ENCODE measurements at places on chromosomes 1 and 21. TPM values are rescaled to one million over a fixed set of nuclear protein-coding genes. Genes with fewer than 3 reads are reported as not detected.

The GSTM1 gene
- polyA plus RNA-seq = 1.5 TPM

The HPDL gene
- polyA plus RNA-seq = 3.3 TPM

The PLOD1 gene
- 66.5 TPM for polyA plus RNA-seq

The OR2L3 gene
- 0.24 TPM for polyA plus RNA-seq

The UBE2U gene
- not detected for polyA plus RNA-seq

The SMIM1 gene
- 3.7 TPM for polyA plus RNA-seq

The TENT5C gene
- 2.0 TPM for polyA plus RNA-seq

The IPP gene
- 23.2 TPM for polyA plus RNA-seq

- H3K36me3 ChIP-seq = peaks cover 14% of the 10 kb centered on the region
- H3K27ac ChIP-seq = no peak overlapping the region
- H3K27me3 ChIP-seq = no peaks in the 10 kb centered on the region
Measured at GRCh38 chr1:3858231-3858981, 1.1 kb downstream of the DFFB start.

DNA sequence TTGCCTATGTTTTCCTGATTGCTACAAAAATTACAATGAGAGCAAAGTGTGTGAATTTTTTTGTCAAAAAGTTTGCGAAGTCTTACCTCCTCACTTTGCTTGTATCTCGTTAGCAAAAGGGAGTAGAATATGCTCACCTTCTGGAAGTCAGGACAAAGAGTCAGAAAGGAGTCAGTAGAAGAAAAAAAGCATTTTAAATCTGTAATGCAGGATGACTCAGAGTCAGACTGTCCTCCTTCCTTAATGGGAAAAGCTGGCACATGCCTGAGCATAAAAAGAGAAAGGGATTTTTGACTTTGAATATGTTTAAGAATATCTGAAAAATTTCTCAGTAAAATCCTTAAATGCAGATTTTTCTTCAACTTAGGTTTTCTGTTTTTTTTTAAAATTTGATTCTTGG lies 14.2 kb upstream of the VN1R5 start:
- H3K4me1 ChIP-seq = no peaks in the 10 kb centered on the region
- H3K27me3 ChIP-seq = no peaks in the 10 kb centered on the region
- no peaks in the 10 kb centered on the region for H3K36me3 ChIP-seq
- no peak overlapping the region for H3K27ac ChIP-seq
- no peak for DNase-seq

- no peaks in the 10 kb centered on the region for H3K27me3 ChIP-seq
- no peak overlapping the region for H3K4me3 ChIP-seq
- peaks cover 26% of the 10 kb centered on the region for H3K36me3 ChIP-seq
- DNase-seq = no peak
Measured at GRCh38 chr21:33441489-33442477, 38.0 kb downstream of the TMEM50B start.

- H3K27me3 ChIP-seq = peaks cover 14% of the 10 kb centered on the region
- H3K4me1 ChIP-seq = peaks cover 15% of the 10 kb centered on the region
- DNase-seq = no peak
Measured at GRCh38 chr1:34885405-34886247, 26.1 kb upstream of the SMIM12 start.

- H3K4me3 ChIP-seq = no peak overlapping the region
- no peak overlapping the region for H3K27ac ChIP-seq
- DNase-seq = no peak
- H3K27me3 ChIP-seq = no peaks in the 10 kb centered on the region
- peaks cover 46% of the 10 kb centered on the region for H3K4me1 ChIP-seq
- no peaks in the 10 kb centered on the region for H3K36me3 ChIP-seq
Measured at GRCh38 chr1:225765982-225766674, 11.5 kb upstream of the SRP9 start.

DNA sequence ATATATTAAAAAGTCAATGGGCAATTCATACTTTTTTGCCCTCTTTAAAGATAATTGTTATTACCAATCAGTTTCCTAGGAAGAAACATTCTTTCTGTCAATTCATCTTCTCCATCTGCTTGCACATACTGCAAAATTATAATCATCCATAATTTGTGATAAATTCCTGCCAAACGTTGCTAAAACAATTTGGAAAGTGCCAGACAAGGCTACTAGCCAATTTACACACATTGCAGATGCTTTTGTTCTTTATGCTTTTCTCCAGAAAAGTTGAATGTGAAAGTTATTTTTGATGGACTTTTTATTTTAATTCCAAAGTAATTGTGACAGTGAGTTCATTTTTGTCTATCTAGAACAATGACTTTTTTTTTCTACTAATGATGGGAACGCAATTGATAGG lies 992.8 kb upstream of the ADGRL2 start:
- no peaks in the 10 kb centered on the region for H3K27me3 ChIP-seq
- no peak overlapping the region for H3K4me3 ChIP-seq
- H3K27ac ChIP-seq = no peak overlapping the region
- H3K4me1 ChIP-seq = no peaks in the 10 kb centered on the region

GRCh38 chr1:215523128-215523861 lies 43.8 kb upstream of the KCTD3 start:
- DNase-seq = no peak
- no peak overlapping the region for H3K4me3 ChIP-seq
- H3K36me3 ChIP-seq = no peaks in the 10 kb centered on the region
- H3K4me1 ChIP-seq = no peaks in the 10 kb centered on the region
- H3K27ac ChIP-seq = no peak overlapping the region

DNA sequence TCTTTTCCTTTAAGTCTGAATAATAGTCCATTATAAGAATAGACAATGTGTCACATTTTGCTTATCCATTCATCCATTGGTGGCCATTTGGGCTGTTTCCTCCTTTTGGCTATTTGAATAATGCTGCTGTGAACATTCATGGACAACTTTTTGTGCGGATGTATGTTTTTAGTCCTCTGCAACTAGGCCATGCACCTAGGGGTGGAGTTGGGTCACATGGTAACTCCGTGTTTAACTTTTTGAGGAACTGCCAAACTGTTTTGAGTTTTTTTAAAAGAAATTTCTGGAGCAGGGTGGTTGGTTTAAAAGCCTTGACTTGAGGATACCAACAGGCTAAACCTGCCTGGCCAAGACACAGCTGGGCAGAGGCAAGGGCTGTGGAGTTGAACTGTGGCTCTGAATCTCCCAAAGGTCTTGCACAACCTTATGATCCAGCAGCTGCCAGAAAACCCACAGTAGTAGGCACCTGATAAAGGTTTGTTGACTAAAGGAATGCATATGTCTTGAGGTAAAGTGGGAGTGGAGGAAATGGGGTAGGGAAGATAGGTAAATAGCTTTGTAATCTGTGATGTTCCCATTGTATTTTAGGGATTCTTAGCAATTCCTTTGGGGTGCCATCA lies 5.6 kb upstream of the RPTN start:
- H3K4me3 ChIP-seq = no peak overlapping the region
- H3K27ac ChIP-seq = no peak overlapping the region
- DNase-seq = no peak
- H3K27me3 ChIP-seq = no peaks in the 10 kb centered on the region

DNA sequence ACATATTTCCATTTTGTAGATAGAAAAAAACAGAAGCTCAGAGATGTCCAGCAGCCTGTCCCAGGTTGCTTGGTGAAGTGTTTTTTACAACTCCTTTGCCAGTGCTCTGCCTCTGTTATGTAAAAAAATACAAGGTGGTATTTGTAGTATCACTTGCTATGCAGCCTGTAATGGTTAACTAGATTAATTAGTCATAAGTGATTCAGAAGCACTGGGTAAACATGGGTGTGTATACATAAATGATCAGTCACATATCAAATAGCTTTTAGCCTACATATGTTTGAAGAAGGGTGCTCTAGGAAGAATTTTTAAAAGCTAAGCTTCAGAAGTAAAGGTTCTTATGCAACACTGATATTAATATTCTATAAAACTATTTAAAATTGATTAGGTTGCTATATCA lies 70.0 kb upstream of the MAGI3 start:
- H3K4me1 ChIP-seq = no peaks in the 10 kb centered on the region
- no peaks in the 10 kb centered on the region for H3K27me3 ChIP-seq
- no peaks in the 10 kb centered on the region for H3K36me3 ChIP-seq
- DNase-seq = no peak

DNA sequence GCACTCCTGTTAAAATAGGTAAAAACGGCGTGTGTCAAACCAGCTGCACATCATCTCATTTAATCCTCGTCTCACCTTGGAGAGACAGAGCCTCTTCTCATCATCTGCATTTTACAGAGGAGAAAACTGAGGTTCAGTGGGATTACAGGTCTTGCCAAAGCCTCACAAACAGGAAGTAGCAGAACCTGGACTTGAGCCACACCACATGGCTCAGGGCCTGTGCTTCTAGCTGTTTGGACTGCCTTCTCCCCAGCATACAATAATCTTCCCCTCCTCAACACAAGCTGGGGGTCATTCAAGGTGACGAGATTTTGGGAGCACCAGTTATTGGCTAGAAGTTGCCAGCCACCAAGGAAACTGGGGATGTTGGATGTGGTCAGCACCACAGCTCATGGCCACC lies 167.9 kb upstream of the ZC3H12A start:
- DNase-seq = no peak
- H3K4me3 ChIP-seq = no peak overlapping the region

GRCh38 chr1:196887515-196888239 lies at the start of gene CFHR4:
Gene CFHR4, plus strand, starts transcription at chr1:196888052. Its CDS starts 99 bp downstream, at chr1:196888151.
- no peaks in the 10 kb centered on the region for H3K27me3 ChIP-seq
- no peak within 1 kb of the TSS for H3K27ac ChIP-seq
- H3K4me3 ChIP-seq = no peak within 1 kb of the TSS
- no peaks in the 10 kb centered on the region for H3K36me3 ChIP-seq
- H3K4me1 ChIP-seq = no peaks in the 10 kb centered on the region

DNA sequence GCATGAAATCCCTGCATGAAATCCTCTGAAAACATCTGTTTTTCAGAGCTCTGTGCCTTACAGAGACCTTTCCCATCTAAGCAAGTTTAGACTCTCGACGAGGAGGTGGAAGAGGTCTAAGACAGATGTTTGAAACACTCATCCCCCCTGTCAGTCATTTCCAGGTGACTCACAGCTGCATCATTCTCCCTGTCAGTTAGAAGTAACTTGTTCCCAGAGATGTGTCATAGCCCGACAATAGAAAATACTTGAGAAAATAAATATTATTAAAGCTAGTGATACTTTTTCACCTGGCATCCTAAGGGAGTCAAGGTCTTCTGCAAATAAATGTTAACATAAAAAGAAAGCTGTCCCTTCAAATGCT lies 41.6 kb upstream of the SEC16B start:
- no peaks in the 10 kb centered on the region for H3K36me3 ChIP-seq
- no peaks in the 10 kb centered on the region for H3K27me3 ChIP-seq
- no peak overlapping the region for H3K27ac ChIP-seq

DNA sequence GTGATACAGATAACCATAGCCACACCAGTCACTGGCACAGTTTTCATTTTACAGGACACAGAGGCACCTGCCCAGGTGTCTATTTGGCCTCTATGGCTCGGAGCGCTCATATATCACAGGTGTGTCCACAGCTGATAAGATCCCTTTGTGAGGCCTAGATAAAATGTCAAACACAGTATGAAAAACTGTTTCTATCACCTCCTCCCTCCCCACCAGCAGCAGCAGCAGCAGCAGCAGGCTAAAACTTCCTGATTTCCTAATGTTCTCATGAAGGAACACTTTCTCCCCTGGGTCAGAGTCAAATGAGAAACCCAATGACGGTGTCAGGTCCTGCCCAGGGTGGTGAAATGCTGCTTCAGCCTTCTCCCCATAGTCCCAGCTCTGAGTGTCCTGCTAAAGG lies 24.4 kb downstream of the ELAPOR1 start:
- DNase-seq = no peak
- H3K36me3 ChIP-seq = no peaks in the 10 kb centered on the region
- H3K4me1 ChIP-seq = peaks cover 9% of the 10 kb centered on the region
- H3K4me3 ChIP-seq = no peak overlapping the region
- H3K27me3 ChIP-seq = no peaks in the 10 kb centered on the region
- H3K27ac ChIP-seq = no peak overlapping the region

DNA sequence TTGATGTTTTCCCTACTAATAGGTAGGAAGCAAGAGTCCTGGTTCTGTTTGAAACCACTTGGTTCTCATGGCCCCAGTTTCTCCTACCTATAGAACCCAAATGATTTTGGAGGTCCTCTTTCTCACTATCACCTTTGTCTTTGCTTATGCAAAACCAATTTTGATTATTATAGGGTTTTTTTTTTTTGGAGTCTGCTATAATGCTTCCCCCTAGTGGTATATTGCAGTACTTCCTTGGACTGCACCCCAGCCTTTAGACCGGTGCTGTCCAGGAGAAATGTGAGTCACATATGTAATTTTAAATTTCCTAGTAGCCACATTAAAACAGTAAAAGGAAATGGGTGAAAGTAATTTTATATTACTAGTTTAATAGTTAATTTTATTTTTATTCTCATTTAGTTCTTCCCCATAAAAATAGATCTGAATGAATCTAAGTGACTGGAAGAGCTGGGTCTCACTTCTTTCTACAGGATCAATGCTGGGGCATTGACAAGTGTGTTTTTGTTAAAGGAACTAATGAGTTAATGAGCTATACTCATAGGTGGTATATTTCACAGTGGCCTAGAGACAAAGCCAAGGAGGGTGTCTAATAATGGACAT lies 10.6 kb downstream of the FCMR start:
- H3K4me3 ChIP-seq = no peak overlapping the region
- peak; percentile 62 for DNase-seq
- peaks cover 7% of the 10 kb centered on the region for H3K4me1 ChIP-seq
- H3K27me3 ChIP-seq = peaks cover 23% of the 10 kb centered on the region

GRCh38 chr1:1360506-1361169 lies 2.3 kb upstream of the MXRA8 start:
- peaks cover 2% of the 10 kb centered on the region for H3K36me3 ChIP-seq
- H3K27me3 ChIP-seq = peaks cover 11% of the 10 kb centered on the region
- peak overlapping the region; percentile 91 for H3K27ac ChIP-seq
- H3K4me3 ChIP-seq = no peak overlapping the region
- no peak for DNase-seq

- no peaks in the 10 kb centered on the region for H3K36me3 ChIP-seq
- no peaks in the 10 kb centered on the region for H3K27me3 ChIP-seq
- no peak overlapping the region for H3K27ac ChIP-seq
- no peak overlapping the region for H3K4me3 ChIP-seq
Measured at GRCh38 chr1:207298636-207299398, 22.7 kb upstream of the CD55 start.

GRCh38 chr1:173635116-173635515 lies at the start of gene TEX50:
Gene TEX50, plus strand, starts transcription at chr1:173635338. Its CDS starts 184 bp downstream, at chr1:173635522.
- no peak within 1 kb of the TSS for H3K27ac ChIP-seq
- no peak within 1 kb of the TSS for H3K4me3 ChIP-seq
- DNase-seq = no peak
- H3K4me1 ChIP-seq = no peaks in the 10 kb centered on the region
- H3K27me3 ChIP-seq = no peaks in the 10 kb centered on the region
- no peaks in the 10 kb centered on the region for H3K36me3 ChIP-seq

GRCh38 chr1:53581476-53581875 lies 122.3 kb downstream of the DMRTB1 start:
- no peaks in the 10 kb centered on the region for H3K36me3 ChIP-seq
- no peaks in the 10 kb centered on the region for H3K27me3 ChIP-seq
- no peak for DNase-seq
- no peak overlapping the region for H3K27ac ChIP-seq

DNA sequence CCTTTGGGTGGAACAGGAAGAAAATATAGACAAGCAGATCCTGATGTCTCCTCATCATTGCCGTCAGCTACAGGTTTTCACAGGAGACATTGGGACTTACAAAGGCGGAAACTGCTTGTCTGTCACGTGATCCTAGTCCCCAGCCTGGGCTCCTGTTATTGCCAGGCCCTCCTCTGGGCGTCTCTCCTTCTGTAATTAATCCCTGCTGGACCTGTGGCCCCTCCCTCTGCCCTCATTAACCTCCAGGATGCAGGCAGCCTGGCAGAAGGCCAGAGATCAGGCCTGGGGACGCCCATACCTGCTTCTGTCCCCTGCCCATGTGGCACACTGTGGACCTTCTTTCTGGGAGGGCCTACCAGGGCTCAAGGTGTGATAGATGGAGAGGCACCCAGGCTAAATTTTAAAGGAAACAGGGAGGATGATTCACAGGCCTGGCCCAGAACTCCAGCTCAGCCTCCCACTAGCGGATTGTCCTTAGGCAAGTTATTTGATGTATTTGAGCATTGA lies 2.4 kb downstream of the S100A5 start:
- no peaks in the 10 kb centered on the region for H3K27me3 ChIP-seq
- no peaks in the 10 kb centered on the region for H3K36me3 ChIP-seq
- H3K27ac ChIP-seq = no peak overlapping the region
- no peak overlapping the region for H3K4me3 ChIP-seq
- peaks cover 32% of the 10 kb centered on the region for H3K4me1 ChIP-seq

Data from spinal cord (tissue), 10 donors.